ENCODE measurements at places on chromosomes 3 and 15.

DNA sequence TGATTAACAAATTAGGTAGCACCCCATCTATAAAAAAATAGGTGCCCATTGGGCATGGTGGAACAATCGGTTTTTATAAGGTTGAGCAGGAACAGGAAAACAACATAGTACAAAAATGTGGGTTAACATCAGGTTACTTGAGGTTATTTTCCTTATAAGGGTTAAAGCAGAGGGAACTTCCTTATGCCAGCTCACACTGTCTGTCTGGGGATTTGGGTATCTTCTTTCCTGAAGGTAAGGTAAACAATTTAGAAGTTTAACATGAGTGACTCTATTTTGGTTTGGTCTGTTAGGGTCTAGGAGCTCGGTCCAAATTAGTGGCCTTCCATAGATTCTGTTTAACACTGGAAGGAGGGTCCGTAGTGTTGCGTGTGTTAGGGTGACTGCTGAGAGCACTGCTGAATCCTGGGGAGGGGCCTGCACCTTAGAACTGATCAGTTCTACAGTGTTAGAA is 14.7 kb downstream of the CHD2 start:
- DNase-seq = no peak

DNA sequence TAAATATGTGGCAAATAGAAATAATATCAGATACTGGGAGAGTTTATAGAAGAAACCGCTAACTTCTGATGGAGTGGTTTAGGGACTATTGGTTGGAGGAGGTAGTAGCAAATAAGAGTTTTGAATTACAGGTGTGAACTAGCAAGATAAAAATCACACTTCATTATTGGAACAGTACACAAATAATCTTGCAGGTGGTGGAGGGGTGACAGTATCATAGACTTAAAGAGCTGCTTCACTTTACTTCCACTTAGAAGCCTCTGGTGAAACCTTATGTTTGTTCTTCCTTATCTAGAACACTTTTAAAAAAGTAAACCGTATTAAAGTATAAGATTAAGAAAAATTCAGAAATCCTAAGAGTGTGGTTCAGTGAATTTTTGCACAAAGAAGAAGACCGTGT is 69.4 kb downstream of the MEF2A start:
- no peak for DNase-seq

GRCh38 chr3:11522953-11523571 is 120.7 kb downstream of the VGLL4 start:
- no peak for DNase-seq

DNA sequence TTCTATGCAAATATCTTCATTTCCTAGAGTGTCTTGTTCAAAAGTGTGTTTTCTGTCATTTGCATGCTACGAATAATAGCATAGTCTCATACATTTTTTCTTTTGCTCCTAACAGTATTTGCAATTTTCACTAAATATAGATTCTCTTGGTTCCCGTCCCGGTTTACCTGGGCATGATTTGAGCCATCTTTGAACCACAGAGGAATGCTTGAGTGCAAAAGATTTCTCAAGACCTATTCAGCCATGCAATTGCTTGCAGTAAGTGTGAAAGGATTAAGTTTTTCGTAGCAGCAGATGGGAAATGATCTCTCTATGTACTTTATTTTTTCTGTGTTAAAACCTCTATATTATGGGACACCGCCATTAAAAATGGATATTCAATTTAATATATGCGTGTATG is 733.0 kb downstream of the ZPLD1 start:
- DNase-seq = no peak

GRCh38 chr15:85748176-85748575 is 46.5 kb downstream of the KLHL25 start:
- DNase-seq = no peak

DNA sequence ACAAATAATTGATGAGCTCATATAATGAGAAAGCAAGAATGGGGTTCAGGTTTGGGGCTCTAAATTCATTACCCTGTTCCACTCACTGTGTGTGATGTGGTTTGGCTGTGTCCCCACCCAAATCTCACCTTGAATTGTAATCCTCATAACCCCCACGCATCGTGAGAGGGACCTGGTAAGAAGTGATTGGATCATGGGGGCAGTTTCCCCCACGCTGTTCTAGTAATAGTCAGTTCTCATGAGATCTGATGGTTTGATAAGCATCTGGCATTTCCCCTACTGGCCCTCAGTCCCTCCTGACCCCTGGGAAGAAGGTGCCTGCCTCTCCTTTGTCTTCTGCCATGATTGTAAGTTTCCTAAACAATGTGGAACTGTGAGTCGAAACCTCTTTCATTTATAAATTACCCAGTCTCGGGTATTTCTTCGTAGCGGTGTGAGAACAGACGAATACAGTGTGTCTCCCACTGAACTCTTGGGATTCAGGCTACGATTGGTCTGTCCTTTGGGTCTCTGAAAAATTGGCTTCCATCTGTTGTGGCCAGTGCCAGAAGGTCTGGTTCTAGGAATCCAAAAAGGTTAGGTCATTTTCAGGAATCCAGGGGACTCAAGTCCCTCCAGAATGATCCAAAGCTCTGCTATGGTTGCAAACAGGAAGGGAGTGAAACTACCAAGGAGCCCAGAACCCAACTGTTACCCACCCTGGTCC is 87.7 kb downstream of the XXYLT1 start:
- DNase-seq = no peak

GRCh38 chr3:142853270-142854168 is 35.4 kb downstream of the PCOLCE2 start:
- DNase-seq = no peak

DNA sequence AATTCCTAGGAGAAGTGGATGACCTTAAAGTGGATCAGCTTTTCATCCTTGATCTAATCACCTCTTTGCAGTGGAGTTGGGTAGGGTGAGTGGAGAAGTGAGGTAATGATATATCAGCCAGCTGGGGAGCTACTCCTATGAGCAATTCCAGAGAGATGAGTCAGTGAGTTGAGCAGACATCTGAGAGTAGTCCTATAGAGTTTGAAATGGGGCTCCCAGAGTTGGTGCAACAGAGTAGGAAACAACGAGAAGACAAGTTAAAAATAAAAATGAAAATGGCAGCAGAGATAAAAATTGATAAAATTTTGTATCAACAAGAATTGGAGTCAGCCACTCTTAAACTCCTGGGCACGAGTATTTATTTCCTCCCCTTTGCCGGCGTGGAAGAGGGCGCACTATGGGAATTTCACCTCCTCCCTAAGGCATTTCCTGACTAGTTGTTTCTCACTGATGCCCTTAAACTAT is 150.8 kb upstream of the DPH6 start:
- DNase-seq = no peak

GRCh38 chr15:55917881-55918296 is 75.5 kb downstream of the NEDD4 start:
- peak; percentile 83 for DNase-seq

- DNase-seq = no peak
Measured at GRCh38 chr3:179682426-179683080, 29.7 kb downstream of the USP13 start.

- no peak for DNase-seq
Measured at GRCh38 chr15:36495456-36495991, 83.9 kb upstream of the CDIN1 start.

- peak; percentile 56 for DNase-seq
Measured at GRCh38 chr3:11582191-11582968, 61.3 kb downstream of the VGLL4 start.

DNA sequence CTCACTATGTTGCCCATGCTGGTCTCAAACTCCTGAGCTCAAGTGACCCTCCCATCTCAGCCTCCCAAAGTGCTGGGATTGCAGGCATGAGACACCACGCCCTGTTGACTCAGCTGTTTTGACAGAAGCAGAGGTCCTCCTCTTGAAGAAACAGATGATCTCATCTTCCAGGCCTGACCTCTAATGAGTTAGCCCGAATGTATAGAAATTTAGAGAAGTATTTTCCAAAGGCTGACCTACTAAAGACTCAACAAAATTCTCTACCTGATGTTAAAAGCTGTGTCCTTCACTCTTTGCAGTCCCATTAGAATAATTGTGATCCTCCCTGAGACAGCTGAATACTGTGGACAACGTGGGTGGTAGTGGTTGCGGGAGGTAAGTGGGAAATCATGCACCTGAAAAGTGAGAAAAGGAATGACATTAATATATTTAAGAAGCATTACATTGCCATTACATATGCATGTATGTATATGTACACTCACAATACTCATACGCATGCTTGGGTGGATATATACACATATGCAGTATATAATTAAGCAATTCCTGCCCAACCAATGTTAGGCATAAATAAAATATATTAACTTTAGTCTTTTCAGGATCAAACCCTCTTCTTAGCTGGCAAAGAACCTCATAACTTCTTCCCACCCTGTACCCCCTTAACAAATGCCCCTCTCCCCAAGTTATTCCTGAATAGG is 204.6 kb upstream of the NR2F2 start:
- no peak for DNase-seq

DNA sequence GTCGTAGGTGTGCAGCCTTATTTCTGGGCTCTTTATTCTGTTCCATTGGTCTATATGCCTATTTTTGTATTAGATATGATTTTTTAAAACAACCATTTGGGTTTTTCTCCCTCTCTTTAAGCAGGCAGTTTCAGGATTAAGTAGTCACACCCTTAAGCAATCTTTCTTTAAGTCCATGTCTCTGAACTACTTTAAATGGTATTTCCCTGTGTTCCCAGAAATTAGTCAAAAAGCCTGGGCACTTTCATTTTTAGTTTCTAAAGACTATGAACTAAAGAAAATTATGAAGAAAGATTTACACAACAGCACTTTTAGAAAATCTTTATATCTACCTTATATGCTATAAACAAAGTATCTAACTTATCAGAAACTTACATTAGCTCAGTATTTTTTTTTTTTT is 110.3 kb downstream of the FAIM start:
- no peak for DNase-seq

DNA sequence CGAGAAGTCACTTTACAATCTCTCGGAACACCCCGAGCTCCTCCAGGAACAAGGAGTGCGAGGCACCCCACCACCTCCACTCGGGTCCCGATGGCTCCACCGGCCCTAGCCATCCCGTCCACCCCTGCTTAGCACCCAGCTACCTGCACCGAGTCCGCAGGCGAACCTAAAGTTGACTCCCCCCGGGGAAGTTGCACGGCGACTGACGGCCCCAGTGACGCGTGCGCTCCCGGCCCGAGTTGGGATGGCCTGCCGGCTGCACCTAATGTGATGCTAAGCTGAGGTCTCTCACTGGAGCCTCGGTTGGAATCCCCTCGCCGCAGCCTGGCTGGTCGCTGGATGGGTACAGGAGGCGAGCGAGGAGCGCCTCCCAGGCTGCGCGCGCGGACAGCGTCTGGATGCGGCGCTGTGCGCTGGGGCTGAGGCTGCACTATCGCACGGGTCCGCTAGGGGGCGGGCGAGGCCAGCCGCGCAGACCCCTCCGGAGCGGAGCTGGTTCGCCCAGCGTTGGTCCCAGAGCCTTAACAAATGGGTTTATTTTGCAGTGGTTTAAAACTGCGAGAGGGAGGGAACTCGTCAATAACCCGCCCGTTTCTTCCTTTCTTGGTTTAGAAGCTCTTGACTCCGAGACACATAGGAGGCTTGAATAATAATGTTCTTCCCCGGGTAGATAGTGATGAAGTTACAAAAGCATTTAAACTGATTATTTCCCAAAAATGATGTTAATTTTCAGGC is at the start of gene OXTR:
Gene OXTR (minus strand): TSS at position 526 of the 735 bp plus-strand sequence. CDS start 1,426 bp downstream, outside the sequence.
- DNase-seq = peak; percentile 81

- no peak for DNase-seq
Measured at GRCh38 chr3:45792036-45792435, 4.3 kb downstream of the SLC6A20 start.

DNA sequence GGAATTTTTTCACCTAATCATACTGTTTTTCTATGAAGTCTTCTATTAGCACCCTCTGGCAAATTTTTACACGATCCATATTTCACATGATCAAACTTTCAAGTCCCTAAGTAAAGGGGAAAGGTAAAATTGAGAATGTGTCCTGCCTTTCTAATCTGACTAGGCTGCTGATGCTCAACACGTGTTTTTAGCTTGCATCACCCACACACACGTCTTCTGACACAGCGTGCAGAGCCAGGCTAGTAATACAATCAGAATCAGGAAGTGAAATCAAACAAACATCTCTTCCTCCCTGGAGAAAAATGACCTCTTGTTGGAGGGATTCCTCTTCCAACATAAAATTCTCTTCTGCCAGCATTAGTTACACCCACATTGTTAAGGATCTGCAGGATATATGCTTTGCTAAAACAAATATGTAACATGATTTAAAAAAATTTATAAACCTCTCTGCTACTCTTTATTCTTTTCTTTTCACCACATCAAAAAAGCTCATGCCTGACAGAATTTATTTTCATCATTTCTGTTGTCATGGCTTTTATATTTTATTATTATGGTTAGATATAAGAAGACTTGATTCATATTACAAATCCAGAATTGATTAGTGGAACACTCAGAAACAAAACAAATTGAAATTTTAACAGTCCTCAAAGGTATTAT is 122.4 kb downstream of the RAP2B start:
- DNase-seq = no peak

GRCh38 chr3:122097141-122097540 is 42.0 kb downstream of the CD86 start:
- DNase-seq = no peak

GRCh38 chr15:31887246-31887645 is 143.1 kb upstream of the CHRNA7 start:
- DNase-seq = peak; percentile 23

GRCh38 chr3:144770281-144770680 is 798.7 kb downstream of the DIPK2A start:
- peak; percentile 22 for DNase-seq

GRCh38 chr3:33773637-33774036 is 24.8 kb upstream of the PDCD6IP start:
- DNase-seq = no peak

- DNase-seq = no peak
Measured at GRCh38 chr3:10327592-10327991, 6.7 kb upstream of the SEC13 start.

- no peak for DNase-seq
Measured at GRCh38 chr3:112606098-112606497, 34.8 kb downstream of the CCDC80 start.

GRCh38 chr3:128226795-128227395 is 73.6 kb downstream of the EEFSEC start:
- peak; percentile 11 for DNase-seq

DNA sequence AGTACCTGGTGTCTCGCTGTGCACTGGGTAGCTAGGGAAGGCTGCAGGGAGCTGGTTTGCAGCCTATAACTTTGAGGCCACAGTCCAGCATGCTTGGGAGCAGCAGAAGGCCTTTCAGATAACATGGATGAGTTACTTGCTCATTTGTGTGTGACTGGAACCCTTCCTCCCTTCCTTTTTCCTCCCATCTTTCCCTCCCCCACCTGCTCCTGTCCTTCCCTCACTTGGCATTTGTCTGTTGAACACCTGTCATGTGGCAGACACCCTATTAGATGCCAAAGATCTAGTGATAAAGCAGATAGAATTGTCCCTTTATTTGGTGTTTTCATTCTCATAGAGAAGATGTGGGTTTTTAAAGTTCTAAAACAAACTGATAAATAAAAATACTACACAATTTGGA is 71.6 kb downstream of the LRTM1 start:
- no peak for DNase-seq

DNA sequence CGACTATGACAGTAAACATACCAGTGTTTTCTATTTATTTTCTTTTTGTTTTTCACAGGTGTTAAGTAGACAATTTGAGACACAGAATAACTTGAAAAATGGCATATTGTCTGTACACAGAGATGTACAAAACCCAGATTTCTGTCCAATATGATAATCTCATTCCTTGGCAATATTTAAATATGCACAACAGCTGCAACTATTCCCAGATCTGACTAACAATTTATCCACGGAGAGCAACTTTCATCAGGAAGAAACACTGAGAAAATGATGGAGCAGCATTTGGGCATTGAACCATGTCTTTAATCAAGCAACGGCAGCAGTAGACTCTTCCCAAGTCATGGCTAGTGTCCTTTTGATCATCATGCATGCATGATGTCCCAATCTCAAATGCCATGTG is 452.6 kb downstream of the ZPLD1 start:
- DNase-seq = no peak

- no peak for DNase-seq
Measured at GRCh38 chr3:99425930-99426329, 212.5 kb upstream of the COL8A1 start.
